ENCODE measurements at places on chromosomes 1 and 21.

DNA sequence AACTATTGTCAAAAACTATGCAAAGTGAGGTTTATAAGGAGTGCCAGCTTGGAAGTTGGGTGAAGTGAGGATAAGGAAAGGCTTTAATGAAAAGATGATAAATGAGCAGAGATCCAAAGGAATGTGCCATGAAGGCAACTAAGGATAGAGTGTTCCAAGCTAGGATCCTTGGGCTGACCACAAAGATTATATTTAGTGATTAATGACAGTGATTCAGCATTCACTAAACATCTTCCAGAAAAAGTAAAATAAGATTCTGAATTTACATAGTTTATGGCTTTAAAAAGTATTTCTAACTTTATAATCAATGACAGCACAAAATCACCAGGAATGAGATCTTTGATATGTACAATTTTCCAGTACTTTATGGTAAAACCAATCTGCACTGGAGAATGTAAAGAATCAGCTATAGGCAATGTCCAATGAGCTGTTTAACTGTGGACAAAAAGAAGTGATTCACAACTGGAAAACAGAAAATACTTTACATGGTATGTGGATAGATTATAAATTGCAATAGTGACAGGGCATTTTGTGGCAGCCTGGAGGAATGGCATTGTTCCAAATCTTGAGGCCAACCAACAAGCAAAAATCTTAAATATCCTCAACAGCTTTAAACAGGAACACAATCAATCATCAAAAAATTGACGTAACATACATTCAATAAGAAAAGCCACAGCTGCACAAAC lies 91.2 kb upstream of the KCTD3 start:
- DNase-seq = no peak

DNA sequence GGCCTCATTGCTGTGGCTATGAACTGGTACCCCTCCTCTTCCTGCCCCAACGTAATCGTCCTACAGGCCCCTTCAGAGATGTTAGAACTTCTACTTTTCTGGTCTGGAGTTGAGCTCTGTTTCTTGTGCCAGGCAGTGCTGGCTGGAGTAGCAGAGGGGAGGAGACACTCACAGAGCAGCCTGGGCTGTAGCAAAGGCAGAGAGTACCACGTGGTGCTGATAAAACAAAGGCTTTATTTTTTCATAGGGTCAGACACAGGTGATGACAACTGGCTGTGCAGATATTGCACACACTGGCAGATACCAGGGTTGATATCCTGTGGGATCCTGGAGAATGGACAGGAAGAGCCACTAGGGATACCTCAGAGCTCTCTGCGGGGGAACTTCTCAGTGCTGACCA lies 23.2 kb downstream of the CRCT1 start:
- no peak for DNase-seq

DNA sequence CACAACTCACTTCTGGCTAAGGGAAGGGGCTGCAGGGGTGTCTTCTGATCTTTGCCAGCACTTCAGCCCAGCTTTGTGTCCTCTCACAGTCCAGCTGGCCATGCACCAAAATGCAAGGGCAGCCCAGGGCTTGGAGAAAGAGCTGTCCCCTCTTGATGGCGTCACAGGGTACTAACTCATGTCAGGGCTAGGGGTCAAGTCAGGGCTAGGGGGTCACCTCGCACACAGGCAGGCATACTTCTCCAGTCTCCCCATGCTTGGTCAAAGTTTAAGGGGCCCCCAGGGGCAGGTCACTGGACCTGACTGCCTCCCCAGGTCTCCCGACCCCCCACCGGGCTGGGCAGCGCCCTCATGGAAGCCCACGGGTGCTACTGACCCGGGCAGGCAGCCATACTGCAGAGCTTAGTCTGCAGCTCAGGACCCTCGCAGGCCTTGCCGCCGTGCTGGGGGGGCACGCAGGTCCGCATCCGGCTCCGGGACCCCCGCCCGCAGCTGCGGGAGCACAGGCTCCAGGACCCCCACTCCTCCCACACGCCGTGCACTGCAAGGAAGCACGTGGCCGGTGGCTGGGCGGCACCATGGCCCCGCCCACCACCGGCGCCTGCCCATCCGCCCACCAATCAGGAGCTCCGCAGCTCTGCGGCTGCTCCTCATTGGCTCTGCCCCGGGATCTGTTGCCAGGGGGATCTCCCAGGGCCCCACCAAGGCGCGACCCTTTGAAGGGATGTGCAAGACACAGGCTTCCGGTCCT lies 21.5 kb downstream of the ADGRB2 start:
- DNase-seq = no peak

GRCh38 chr1:218585511-218586184 lies 240.5 kb downstream of the TGFB2 start:
- DNase-seq = no peak

DNA sequence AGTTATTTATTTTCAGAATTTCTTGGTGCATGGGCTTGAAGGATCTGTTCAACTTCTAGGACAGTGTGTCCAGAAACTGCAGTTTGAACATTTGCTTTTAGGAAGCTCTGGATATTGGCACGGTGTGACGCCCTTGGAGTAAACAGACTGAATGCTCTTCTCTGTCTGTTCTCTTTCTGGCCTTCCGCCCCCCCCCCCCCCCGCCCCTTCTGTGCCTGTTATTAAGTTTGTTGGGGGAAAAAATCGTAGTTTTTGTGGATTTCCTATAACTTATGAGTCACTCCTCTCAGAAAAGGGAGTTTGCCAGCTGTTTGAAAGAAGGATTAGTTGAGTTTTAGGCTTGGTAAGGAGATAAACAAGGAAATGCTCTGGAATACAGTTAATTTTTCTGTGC lies 1.2 kb downstream of the KCTD3 start:
- DNase-seq = no peak

DNA sequence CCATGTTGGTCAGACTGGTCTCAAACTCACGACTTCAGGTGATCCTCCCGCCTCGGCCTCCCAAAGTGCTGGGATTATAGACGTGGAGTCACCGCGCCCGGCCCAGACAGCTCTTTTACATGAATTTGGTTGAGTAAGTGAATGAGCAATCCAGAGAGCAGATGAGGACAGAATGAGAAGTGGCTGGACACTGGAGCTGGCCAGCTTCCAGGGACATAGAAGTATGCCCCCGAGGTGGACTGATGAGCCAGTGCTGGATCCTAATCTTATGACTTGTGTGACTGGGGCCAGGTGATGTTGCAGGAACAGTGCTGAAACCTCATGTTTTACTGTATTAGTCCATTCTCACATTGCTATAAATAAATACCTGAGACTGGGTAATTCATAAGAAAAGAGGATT lies 35.9 kb upstream of the KANK4 start:
- DNase-seq = no peak

DNA sequence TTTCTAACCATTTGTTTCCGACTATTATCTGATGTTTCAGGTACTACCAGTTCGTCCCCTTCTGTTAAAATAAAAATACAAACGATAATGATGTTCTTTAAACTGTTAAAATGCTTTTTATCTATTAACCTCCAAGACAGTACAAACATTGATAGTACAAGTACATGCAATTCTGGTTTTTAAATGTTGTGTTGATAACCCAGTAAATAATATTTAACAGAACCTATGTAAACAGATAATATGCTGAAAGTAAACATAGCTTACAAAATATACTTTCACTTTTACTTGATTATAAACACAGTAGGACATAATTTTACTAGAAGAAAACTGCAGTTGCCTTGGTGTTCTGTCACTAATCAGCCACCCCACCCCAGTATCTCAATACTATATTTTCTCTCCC lies 76.9 kb downstream of the COQ8A start:
- DNase-seq = no peak

- DNase-seq = no peak
These were observed 1.8 kb upstream of the ZFP69 start for GRCh38 chr1:40475268-40475667.

DNA sequence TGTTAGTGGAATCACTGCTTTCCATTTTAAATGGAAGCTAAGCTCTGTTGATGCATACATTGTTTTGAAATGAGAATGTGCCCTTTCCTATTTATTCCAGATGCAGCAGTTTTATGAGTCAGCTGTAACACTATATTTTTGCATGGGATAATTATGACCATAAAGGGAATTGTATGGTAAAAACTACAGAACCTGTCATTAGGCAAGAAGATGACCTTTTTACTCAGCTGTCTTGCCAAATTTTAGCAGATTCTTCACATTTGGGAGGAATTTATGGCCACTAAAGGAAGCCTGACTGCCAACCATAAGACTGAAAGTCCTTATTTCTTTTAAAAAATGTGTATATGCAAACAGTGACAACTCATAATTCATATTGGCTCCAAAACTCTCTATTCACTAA lies 356.3 kb upstream of the PRMT6 start:
- DNase-seq = no peak

DNA sequence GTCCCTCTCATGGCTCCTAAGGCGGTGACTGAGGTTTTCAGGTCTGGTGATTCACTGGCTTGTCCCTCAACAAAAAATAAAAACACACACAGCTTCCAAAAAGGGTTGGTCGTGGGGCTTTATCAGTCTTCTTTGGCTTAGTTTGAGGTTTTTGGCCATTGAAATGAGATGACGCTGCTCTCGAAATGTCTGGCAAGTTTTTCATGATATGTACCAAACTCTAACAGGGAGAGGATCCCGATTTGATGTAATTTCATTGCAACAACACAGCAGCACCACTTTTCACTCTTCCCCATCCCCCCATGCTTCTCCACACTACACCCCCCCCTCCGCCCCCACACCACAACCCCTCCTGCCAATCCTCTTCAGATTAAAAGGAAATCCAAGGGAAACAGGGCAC lies 187.1 kb upstream of the NFIA start:
- no peak for DNase-seq

GRCh38 chr1:176837708-176838107 lies 326.8 kb downstream of the ASTN1 start:
- DNase-seq = no peak

DNA sequence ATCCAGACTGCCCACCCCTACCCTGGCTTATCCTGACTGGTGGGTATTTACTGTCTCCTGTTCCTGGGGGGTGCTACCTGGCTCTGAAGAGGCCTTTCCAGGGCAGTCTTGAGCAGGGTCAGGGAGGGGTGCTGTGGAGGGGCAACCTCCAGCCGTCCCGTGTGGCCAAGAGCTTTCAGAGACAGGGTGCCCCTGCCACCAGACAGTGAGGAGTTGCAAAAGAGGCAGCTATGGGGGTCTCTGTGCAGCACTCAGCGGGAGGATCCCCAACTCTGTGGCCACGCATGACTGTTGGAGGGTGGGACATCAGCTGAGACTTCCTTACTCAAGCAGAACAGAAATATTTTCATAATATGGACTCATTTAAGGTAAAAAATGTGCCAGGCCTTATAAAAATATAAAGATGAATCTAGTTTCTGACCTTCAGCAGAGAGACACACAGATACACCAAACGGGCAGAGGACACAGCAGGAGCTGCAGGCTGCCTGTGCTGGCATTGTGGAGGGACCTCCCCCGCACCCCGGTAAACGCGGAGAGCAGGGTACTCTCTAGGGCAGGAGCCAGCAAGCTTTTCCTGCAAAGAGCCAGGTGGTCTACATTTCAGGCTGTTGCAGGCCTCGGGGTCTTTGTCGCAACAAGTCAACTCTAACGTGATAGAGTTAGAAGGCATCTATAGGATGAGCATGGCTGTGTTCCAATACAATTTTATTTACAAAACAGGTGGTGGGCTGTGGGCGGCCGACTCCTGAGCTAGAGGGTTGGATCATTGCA lies 252.6 kb downstream of the RHOU start:
- DNase-seq = no peak

DNA sequence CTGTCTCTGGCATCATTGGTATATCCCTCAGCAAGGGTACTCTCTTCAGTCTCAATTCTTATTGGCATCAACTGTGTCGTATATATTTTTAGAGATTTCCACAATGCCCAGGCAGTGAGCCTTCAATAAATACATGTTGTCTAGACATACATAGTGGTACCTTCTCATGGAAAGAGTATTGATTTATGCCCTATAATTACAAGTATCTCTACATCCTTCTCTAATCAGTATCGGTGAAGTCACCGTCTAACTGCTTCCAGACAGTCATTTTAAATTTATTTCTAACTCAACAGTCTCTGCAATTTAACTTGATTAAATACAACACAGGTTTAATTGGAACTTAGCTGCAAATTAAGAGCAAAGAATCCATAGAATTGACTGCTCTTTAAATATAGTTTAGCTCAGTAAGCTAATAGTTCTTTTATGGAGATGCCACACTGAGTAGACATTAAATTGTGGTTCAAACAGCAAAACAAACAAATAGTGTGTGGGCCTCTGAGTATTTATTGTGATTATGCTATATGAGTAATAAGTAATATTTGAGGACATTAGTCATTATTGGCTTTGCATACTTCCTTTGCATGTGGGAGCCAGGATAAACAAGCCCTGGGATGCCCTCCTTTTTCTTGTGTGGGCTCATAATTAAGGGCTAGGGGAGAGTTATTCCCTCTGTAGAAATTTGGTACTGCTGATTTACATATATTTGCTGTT lies 126.9 kb upstream of the DUSP10 start:
- no peak for DNase-seq

DNA sequence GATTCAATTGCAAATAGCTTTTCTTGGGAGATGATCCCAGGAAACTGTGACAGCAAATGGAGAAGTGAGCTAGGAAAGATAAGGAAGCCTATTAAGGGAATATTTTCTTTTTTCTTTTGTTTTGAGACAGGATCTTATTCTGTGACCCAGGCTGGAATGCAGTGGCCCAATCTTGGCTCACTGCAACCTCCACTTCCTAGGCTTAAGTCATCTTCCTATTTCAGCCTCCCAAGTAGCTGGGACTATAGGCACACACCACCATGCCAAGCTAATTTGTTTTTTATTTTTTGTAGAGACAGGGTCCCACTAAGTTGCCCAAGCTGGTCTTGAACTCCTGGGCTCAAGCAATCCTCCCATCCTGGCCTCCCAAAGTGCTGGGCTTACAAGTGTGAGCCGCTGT lies 433.7 kb downstream of the RPS6KC1 start:
- no peak for DNase-seq

DNA sequence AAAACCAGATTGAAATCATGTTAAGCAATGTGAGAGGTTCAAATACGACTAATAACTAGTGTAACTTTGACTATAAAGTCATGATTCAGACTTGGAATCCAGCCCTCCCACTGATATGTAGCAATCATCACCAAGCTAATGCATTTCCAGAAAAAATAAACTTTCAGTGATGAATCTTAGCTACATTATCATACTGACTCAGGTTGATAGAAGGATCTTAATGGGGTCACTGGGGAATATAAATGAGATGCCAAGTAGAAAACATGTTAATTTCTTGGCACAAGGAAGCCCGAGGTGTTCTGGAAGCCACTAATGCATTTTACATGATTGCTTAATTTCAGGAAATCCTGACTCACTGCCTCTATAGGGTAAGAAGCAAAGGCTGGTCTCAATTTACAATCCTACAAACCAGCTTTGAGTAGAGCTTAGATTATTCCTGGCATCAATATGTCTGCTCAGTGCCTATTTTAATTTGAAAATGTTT lies 67.7 kb downstream of the SELENOF start:
- DNase-seq = no peak

- no peak for DNase-seq
These were observed 56.0 kb downstream of the FOXJ3 start for GRCh38 chr1:42279055-42279454.

- no peak for DNase-seq
These were observed 80.0 kb downstream of the NDUFS5 start for GRCh38 chr1:39105841-39106765.

Data from stimulated activated CD4-positive, alpha-beta T cell treated with anti-CD3 and anti-CD28 coated beads, TNF-alpha, amount 100 ng/mL, for 1 hour (primary cell).